Bladder microvascular endothelial cell (primary cell): ENCODE measurements at places on chromosomes 2 and 18. TPM values are rescaled to one million over a fixed set of nuclear protein-coding genes. Genes with fewer than 3 reads are reported as not detected.

Gene TCF23
- not detected in 2 replicates for total RNA-seq

Gene GULP1
- total RNA-seq: 7.1 and 19.6 TPM in 2 replicates

Gene CRYGD
- not detected in 2 replicates for total RNA-seq

Gene CFAP65
- total RNA-seq: not detected in 2 replicates

Gene IRS1
- total RNA-seq: 0.06 and 0.16 TPM in 2 replicates

Gene TSPYL6
- total RNA-seq: not detected in 2 replicates

Gene ARHGEF4
- total RNA-seq: under 0.01 and 1.0 TPM in 2 replicates

Gene ANKRD44
- total RNA-seq: 3.6 and 5.7 TPM in 2 replicates
